ENCODE measurements at places on chromosomes 6 and 20.

GRCh38 chr6:27288136-27289044 lies 23.7 kb downstream of the POM121L2 start:
- peaks cover 12% of the 10 kb centered on the region for H3K4me1 ChIP-seq
- H3K4me3 ChIP-seq, result peak overlapping the region; percentile 33
- DNase-seq, result no peak
- H3K36me3 ChIP-seq, result no peaks in the 10 kb centered on the region
- H3K27ac ChIP-seq, result peak overlapping the region; percentile 50

DNA sequence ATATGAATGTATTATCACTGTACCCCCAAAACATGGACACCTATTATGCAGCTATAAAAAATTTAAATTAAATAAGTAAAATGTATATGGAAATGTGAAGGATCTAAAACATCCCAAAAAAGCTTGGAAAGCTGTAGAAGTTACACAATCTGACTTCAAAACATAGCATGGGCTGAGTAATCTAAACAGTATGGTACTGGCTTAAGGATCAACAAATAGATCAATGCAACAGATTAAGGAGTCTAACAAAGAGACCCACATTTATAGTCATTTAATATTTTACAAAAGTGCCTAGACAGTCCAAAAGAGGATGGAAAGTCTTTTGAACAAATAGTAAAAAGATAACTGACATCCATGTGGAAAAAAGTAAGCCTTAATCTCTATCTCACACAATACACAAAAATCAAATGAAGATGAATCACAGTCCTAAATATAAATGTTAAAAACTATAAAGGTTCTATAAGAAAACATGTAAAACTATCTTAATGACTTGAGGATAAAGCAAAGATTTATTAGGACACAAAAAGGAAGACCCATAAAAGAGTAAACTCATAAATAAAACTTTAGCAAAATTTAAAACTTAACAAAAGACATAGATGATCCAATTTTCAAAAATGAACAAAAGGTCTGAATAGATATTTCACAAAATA lies 46.8 kb downstream of the RANBP9 start:
- H3K27ac ChIP-seq, result no peak overlapping the region
- no peaks in the 10 kb centered on the region for H3K27me3 ChIP-seq
- no peak for DNase-seq
- H3K36me3 ChIP-seq, result no peaks in the 10 kb centered on the region

GRCh38 chr6:160437154-160437553 lies 89.0 kb downstream of the SLC22A3 start:
- no peaks in the 10 kb centered on the region for H3K27me3 ChIP-seq
- no peak for DNase-seq
- H3K27ac ChIP-seq, result no peak overlapping the region
- H3K36me3 ChIP-seq, result no peaks in the 10 kb centered on the region

DNA sequence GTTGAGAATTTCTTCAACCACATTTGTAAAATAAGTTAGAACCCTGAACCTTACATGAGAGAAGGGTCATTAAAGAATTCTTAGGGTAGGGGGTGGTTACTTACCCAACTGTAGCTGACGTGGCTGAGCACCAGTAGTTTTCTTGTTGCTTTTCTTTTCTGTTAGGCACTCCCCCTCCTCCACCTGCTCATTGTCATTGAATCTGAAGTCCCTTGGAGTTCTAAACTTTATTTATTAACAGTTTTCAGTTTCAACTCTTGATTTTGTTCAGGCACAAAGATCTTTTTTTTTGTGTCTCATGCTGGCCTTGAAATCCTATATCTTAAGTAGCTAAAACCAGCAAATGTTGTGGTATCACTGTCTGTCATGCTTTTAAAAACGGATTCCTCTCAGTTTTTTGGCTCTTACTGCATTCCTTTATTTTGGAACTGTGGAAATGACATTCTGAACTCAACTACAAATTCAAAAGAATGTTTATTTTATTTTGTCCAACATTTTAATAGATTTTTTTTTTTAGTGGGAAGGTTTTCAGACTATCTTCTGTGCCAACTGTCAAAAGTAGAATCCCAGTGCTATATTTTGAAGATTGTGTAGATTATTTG lies 465.2 kb downstream of the PHF3 start:
- H3K4me3 ChIP-seq, result no peak overlapping the region
- no peak for DNase-seq
- H3K36me3 ChIP-seq, result no peaks in the 10 kb centered on the region
- no peaks in the 10 kb centered on the region for H3K4me1 ChIP-seq
- H3K27me3 ChIP-seq, result no peaks in the 10 kb centered on the region

- H3K4me1 ChIP-seq, result no peaks in the 10 kb centered on the region
- no peak for DNase-seq
- H3K4me3 ChIP-seq, result no peak overlapping the region
These were observed 22.4 kb upstream of the FKBP1C start for GRCh38 chr6:63188828-63189227.

- H3K27ac ChIP-seq, result no peak overlapping the region
- no peak for DNase-seq
These were observed 106.3 kb downstream of the TBC1D7 start for GRCh38 chr6:13222048-13222447.

- no peak overlapping the region for H3K4me3 ChIP-seq
- no peak for DNase-seq
- no peaks in the 10 kb centered on the region for H3K4me1 ChIP-seq
- no peak overlapping the region for H3K27ac ChIP-seq
These were observed 382.1 kb downstream of the HACE1 start for GRCh38 chr6:104477569-104477968.

Data from RWPE2 (cell line).